ENCODE measurements at places on chromosomes 1 and 21.
A peak's percentile ranks its signal among the peaks of the same experiment; 100 is the strongest.

DNA sequence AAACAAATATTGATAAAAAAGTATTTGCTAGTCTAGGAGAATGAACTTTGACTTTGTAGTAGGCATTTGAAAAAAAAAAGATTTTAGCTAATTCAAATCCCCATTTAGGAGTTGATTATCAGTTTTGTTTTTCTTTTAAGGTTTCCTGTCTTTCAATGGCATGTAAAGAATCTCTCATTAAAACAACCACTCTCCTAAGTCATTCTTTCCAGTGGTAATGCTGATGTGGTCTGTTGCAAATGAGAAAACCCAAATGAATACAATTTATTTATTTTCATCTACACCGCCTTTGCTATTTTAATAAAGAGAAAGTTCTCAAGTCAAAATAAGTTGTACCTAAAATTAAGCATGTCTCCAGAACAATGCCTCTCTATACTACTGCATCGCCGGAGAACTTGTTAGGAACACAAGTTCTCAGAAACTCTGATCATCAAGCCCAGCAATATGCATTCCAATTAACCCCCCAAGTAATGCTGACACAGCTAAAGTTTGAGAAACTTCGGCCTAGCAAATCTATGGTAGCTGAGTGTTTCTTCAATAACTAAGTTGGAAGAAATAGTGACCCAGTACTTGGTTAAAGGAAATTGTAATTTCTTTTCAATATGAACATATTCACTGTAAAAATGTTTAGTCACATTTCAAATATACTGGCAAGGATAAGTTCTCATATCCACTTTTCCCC is 255.1 kb downstream of the PTPRC start:
- DNase-seq: no peak

DNA sequence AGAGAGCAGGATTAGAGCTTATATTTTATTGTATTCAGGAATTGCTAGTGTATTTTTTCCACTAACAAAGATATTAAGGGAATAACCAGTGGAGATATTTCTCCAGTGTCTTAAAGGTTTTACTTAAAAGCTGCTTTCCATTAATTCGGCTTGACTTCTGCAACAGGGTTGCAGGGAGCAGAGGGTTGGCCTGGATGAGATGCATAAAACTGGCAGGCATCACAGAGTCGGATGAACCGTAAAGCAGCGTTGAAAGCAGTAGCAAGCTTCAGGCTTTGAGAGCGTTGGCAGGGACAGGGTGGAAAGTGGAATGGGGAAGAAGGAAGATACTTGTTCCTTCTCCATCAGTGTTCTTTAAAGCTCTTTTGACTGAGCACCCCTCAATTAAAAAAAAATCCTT is 237.2 kb downstream of the LMO4 start:
- no peak for DNase-seq

DNA sequence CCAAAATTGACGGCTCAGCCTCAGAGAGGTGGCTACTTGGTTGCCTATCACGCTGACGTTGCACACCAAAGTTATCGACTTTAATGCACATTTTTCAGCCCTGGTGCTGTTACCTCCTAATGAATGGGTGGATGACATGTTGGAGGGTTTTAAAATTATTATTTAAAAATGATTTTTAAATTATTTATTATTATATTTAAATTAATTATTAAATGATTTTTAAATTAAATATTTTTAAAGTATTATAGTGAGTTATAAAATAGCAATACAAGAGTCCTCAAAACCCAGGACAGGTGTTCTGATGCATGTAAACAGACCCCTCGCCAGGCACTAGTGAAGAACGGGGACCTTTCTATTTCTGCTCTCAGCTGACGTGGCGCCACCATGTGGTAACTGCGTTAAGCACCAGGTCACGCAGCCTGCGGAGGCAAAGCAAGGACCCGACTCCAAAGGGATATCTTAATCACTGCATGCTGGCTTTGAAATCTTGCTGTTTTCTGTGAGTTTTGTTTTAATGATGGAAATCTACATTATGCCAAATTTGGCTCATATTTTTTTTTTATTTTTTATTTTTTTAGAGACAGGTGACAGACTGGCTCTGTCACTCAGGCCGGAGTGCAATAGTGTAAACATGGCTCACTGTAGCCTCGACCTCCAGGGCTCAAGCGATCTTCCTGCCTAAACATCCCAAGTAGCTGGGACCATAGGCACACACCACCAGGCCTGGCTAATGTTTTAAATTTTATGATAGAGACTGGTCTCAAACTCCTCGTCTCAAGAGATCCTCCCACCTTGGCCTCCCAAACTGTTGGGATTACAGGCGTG is 22.6 kb downstream of the CASP9 start:
- peak; percentile 53 for DNase-seq

- no peak for DNase-seq
Measured at GRCh38 chr1:59139396-59139795, 157.5 kb upstream of the FGGY start.

GRCh38 chr1:194331758-194332157 is 1145.3 kb upstream of the B3GALT2 start:
- no peak for DNase-seq

- DNase-seq: no peak
Measured at GRCh38 chr1:113987259-113987658, 8.0 kb downstream of the OLFML3 start.

GRCh38 chr1:18341291-18342069 is 139.2 kb upstream of the KLHDC7A start:
- no peak for DNase-seq

DNA sequence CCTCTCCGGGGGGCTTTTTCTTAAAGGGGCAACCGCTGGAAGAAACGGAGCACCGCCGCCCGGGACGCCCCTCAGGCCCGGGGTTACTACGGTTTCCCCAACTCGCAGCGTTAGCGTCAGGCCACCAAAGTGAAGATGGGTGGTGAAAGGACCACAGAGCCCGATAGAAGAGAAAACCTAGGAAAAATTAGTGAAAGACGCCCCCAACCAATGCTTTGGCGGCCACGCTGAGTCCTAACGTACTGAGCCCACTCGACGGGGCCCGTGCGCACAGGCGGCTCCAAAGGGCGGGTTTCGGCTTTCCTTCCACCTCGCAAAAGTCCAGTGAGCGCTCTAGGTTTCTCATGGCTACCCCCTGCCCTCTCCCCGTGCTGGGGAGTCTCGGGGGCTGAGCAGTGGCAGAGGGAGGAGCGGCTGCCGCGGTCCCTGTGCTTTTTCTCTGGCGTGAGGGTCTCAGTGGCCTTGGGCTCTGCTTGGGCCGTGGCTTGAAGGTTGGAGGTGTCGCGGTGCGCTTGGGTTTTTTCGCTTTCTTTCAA is 12.2 kb upstream of the SPEN start:
- no peak for DNase-seq

DNA sequence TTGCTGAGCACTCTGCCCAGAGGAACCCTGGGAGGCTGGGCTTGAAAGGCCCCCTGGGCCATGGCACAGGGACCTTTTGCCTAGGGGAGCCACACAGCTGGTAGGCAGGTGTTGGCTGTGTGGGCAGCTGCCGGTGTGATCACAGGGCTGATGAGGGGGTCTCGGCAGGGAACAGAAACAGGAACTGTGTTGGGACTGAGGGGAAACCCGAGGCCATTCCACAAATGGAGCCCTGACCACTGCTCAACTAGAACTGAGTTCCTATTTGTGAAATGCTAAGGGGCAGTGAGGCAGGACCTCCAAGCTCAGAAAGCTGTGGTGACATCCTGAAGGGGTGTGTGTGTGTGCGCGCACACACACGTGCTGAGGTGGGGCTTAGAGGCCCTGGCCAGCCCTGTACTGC is 6.4 kb upstream of the THEM5 start:
- no peak for DNase-seq

DNA sequence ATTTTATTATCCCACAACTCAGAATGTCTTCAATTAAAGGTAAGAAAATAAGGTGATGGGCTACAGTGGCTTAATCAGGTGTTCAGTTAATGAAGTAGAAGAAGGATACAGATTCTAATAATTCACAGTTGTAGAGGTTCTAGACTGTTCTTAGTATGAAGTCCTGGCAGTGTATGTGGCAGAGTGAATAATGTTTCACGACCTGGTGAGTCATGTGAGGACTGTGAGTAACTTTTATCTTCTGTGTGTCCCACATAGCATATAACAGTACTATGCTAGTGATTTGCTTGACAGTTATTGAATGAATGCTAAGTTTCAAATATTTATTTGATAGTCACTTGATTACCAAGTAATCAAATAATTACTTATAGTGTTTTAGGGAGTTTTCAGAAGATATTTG is 20.0 kb downstream of the SLC16A4 start:
- DNase-seq: no peak

- no peak for DNase-seq
Measured at GRCh38 chr1:60857851-60858250, 224.5 kb upstream of the NFIA start.

DNA sequence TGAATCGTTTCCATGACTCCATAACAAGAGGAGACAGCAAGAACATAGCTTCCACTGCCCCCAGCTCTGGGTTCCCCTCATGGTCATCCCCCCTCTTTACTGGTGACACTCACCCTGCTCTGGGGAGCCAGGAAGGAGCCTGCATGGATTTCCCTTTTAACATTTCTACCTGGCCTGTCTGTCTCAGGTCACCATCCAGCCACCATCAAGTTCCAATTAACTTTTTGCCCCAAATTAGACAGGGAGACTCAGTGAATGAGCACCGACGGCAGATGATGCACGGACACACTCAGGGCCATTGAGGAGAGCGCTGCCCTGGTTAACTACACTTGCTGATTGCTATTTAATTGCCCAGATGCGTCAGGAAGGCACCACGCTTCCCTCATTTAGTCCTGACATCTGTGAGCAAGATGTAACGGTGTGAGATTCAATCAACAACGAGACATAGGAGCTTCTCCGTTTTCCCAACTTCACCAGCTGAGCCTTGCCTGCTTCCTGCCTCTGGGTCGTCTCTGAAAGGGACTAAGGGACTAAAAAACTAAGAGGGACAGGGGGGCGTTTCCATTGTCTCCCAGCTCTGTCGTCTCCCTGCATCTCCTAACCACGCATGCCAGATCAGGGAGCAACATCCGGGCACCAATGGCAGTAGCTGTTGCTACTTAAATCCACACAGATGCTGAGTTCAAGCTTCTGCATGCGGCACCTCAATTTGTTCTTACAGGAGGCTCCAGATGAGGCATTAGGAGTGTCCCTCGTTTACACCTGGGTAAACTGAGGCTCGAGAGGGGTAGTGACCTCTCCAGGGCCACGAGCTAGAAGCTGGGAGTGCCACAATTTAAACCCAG is 426.7 kb downstream of the NPHP4 start:
- no peak for DNase-seq

DNA sequence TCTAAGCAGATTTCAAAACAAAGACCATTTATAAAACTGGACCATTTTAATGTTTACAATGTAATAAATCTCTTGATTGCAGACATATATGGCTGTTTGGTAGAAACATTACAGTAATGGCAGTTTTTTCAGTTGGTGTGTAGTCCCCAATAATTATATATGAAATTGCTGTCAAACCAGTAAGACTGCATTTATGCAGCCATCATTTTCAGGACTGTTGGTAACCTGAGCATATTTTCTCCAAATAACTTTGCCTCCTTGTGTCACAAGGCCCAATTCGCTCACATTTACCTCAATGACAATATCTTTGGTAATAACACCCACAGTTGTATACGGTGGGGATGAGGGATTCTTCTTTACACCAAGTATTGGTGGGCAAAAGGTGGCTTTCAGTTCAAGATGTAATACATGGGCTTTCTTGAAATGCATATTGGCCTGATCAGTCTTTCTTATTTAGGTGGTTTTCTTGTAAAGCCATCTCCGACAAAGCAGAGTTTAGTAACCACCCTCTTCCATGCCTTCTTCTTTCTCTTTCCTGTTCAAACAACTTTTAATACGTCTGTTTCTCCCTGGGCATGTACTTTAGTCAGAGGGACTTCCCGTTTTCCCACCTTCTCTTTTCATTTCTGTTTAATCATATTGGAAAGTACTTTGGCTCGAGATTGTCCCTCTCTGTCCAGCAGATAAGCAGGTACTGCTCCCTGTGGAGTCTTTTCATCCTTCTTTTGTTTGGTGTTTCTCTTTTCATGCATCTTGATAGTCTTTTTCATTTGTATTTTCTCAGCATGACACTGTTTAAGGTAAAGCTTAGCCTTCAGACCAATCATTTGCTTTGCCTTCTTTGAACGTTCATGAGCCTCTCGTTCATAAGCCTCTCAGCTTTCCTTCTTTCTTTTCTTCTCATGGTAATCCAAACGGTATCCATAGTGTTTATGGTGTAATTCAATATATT is 30.4 kb downstream of the ATP2B4 start:
- no peak for DNase-seq

GRCh38 chr21:42747276-42747701 is 93.9 kb downstream of the PDE9A start:
- DNase-seq: no peak

DNA sequence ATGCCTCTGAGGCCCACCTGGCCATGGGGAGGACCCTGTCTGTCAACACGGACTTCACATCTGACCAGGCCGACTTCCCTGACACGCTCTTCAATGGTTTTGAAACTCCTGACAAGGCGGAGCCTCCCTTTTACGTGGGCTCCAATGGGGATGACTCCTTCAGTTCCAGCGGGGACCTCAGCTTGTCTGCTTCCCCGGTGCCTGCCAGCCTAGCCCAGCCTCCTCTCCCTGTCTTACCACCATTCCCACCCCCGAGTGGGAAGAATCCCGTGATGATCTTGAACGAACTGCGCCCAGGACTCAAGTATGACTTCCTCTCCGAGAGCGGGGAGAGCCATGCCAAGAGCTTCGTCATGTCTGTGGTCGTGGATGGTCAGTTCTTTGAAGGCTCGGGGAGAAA is 101.8 kb downstream of the ADARB1 start:
- no peak for DNase-seq

- peak; percentile 42 for DNase-seq
Measured at GRCh38 chr1:16204634-16205333, 7.7 kb downstream of the ARHGEF19 start.

- DNase-seq: no peak
Measured at GRCh38 chr1:244067893-244068292, 16.8 kb downstream of the ZBTB18 start.

GRCh38 chr1:207926984-207927383 is 16.1 kb upstream of the CD34 start:
- DNase-seq: no peak

DNA sequence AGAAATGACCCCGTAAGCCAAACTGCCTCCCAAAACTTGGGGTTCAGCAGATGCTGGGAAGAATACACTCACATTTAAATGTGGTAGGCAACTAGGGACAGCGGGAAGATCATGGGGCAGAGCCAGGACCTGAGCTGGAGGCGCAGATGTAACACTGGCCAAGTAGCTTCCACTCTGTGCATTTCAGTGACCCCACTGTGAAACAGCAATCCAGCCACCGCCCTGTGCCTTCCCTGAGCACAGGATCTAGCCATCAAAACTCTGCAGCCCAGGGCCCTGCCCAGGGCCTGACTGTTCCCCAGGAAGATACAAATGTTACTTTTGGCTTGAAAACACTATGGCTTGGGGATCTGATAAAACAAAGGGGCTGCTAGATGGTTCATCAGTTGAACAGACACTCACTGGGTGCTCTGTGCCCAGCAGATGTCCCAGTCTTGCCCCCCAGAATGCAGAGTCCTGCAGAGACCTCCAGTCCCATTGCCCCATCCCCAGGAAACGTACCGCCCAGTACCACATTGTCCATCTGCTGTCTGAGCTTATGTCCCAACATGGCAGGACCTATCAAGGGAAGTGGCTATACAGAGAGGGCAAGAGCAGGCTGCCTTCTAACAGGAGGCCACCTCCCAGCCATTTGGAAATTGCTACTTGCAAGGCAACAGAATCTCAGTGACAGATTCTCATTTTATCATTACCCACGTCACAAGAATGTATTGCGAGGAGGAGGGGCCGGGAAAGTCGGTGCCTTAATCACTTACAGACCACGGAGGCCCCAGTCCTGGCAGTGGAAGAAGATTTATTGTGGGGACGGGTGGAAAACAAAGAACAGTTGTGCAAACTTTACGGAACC is 124.0 kb downstream of the DMRTB1 start:
- no peak for DNase-seq

- no peak for DNase-seq
Measured at GRCh38 chr1:158818975-158819431, 12.1 kb upstream of the MNDA start.
